ENCODE measurements at places on chromosomes 1 and 21.
A peak's percentile ranks its signal among the peaks of the same experiment; 100 is the strongest.

- peak; percentile 82 for DNase-seq
- no peak overlapping the region for H3K27ac ChIP-seq
- no peak overlapping the region for H3K4me3 ChIP-seq
- H3K36me3 ChIP-seq = no peaks in the 10 kb centered on the region
- H3K4me1 ChIP-seq = peaks cover 10% of the 10 kb centered on the region
Measured at GRCh38 chr1:87794788-87795614, 466.3 kb downstream of the LMO4 start.

GRCh38 chr1:93715529-93716126 lies 34.0 kb upstream of the BCAR3 start:
- no peak overlapping the region for H3K4me3 ChIP-seq
- no peak overlapping the region for H3K27ac ChIP-seq
- no peaks in the 10 kb centered on the region for H3K36me3 ChIP-seq
- H3K4me1 ChIP-seq = peaks cover 6% of the 10 kb centered on the region

- peaks cover 41% of the 10 kb centered on the region for H3K36me3 ChIP-seq
- DNase-seq = no peak
- H3K27me3 ChIP-seq = no peaks in the 10 kb centered on the region
- H3K27ac ChIP-seq = no peak overlapping the region
- H3K4me3 ChIP-seq = no peak overlapping the region
Measured at GRCh38 chr21:46114963-46115362, 17.1 kb downstream of the COL6A2 start.

- no peaks in the 10 kb centered on the region for H3K4me1 ChIP-seq
- H3K4me3 ChIP-seq = no peak overlapping the region
- peaks cover 1% of the 10 kb centered on the region for H3K36me3 ChIP-seq
- H3K27me3 ChIP-seq = no peaks in the 10 kb centered on the region
- no peak overlapping the region for H3K27ac ChIP-seq
- no peak for DNase-seq
Measured at GRCh38 chr1:33512226-33513011, 40.0 kb downstream of the ZSCAN20 start.

DNA sequence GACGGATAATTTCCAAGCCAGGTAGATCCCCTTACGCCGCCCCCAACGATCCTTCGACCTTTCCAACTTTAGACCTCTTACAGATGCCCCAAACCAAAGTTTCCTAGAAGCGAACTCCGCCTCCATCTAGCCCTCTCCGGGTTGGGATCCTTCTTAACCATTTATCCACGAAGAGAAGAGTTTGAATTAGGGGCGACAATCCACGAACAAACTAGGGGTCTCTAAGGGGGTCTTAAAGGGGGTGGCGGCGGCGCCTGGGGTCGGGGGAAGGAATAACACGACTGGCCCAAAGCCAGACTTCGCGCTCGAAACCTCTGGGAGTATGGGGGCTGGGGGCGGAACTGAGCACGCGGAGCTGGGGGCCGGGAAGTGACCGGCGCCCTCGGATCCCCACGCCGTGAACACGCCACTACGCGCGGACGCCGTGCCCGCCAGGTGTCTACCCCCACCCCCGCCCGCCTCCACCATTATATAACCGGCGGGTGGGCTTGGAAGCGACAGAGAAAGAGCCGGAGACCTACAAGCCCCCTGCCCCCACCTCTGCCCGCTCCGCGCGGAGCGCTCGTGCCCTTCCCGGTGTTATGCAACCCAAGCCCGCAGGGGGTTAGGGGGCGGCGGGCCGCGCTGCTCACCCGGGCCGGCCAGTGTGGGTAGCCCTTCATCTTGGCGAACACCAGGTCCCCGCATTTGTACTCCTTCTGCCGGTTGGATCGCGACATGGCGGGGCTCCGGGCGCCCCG lies 594 bp downstream of the HDGF start:
- H3K27me3 ChIP-seq = no peaks in the 10 kb centered on the region
- no peaks in the 10 kb centered on the region for H3K36me3 ChIP-seq
- peak overlapping the region; percentile 86 for H3K4me3 ChIP-seq
- H3K27ac ChIP-seq = peak overlapping the region; percentile 100

DNA sequence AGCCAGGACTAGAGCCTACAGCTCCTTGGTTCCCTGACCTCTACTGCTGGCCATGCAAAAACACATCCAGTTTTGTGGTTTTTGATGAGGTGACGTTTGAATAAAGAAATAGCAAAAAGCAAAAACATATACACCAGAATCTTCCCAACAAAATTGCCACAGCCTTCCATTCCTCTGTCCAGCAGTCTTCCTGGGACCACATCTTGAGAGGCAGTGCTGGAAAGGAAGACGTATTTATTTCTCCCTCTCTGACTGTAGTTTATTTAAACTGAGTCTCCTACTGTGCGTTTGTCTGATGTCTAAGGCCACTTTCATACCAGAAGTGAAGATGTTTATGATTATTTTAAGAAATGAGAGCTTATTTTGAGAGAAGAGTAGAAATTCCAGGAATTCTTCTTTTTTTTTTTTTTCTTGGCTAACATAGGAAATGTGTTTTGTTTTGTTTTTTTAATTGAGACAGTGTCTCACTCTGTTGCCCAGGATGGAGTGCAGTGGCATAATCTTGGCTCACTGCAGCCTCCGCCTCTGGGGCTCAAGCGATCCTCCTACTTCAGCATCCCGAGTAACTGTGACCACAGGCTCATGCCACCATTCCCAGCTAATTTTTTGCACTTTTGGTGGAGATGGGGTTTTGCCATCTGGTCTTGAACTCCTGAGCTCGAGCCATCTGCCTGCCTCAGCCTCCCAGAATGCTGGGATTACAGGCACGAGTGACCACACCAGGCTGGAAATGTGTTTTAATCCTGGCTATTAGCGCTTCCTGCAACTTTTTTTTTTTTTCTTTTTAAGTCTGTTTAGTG lies 118.5 kb downstream of the ITSN1 start:
- peak overlapping the region; percentile 52 for H3K4me3 ChIP-seq
- peak overlapping the region; percentile 97 for H3K27ac ChIP-seq
- H3K4me1 ChIP-seq = peaks cover 38% of the 10 kb centered on the region
- H3K36me3 ChIP-seq = peaks cover 1% of the 10 kb centered on the region
- H3K27me3 ChIP-seq = no peaks in the 10 kb centered on the region
- DNase-seq = peak; percentile 82

DNA sequence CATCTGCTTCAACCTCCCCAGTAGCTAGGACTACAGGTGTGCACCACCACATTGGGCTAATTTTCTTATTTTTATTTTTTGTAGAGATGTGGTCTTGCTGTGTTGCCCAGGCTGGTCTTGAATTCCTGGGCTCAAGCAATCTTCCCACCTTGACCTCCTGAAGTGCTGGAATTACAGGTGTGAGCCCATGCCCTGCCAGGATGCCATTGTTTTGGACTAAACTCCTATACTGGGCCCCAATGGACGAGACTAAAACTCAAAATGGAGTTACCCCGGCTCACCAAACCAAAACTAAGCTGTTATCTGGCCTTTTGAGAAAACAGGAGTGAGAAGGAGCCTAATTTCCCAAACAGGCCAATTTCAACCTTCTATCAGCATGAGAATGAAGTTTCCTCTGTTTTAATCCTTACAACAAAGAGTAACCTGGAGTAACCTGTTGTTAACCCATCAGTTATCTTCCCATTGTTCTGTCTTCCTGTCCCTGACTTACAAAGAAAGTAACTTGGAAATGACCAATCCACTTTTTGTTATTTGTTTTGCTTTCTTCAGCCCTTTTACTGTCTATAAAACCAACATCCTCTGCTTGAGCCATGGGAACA lies 29.6 kb downstream of the DMRTA2 start:
- no peaks in the 10 kb centered on the region for H3K27me3 ChIP-seq
- H3K4me3 ChIP-seq = no peak overlapping the region
- H3K4me1 ChIP-seq = no peaks in the 10 kb centered on the region
- H3K36me3 ChIP-seq = no peaks in the 10 kb centered on the region

GRCh38 chr1:31485166-31485565 lies 72.2 kb downstream of the SERINC2 start:
- H3K4me3 ChIP-seq = no peak overlapping the region
- H3K27me3 ChIP-seq = peaks cover 8% of the 10 kb centered on the region
- no peaks in the 10 kb centered on the region for H3K4me1 ChIP-seq
- no peaks in the 10 kb centered on the region for H3K36me3 ChIP-seq
- H3K27ac ChIP-seq = no peak overlapping the region

DNA sequence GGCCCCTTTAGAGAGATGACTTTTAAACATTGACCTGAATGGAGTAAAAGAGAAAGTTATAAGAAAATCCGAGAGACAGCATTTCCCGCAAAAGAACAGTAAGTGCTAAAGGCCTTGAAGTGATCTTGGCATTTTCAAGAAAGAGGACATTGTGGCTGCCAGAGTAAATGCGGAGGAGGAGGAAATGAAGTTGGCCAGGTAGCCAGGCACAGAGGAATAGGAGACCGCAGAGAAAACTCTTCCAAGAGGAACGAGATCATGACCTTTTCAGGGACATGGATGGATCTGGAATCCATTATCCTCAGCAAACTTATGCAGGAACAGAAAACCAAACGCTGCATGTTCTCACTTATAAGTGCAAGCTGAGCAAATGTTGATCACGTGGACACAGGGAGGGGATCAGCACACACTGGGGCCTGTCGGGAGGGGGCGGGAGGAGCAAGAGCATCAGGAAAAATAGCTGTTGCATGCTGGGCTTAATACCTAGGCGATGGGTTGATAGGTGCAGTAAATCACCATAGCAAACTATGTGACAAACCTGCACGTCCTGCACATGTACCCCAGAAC lies 49.7 kb downstream of the EEIG2 start:
- H3K27me3 ChIP-seq = no peaks in the 10 kb centered on the region
- H3K4me1 ChIP-seq = no peaks in the 10 kb centered on the region
- H3K36me3 ChIP-seq = no peaks in the 10 kb centered on the region
- no peak for DNase-seq
- H3K27ac ChIP-seq = no peak overlapping the region

GRCh38 chr1:61561666-61562065 lies 163.3 kb downstream of the TM2D1 start:
- no peak for DNase-seq
- no peaks in the 10 kb centered on the region for H3K36me3 ChIP-seq
- no peak overlapping the region for H3K27ac ChIP-seq
- no peaks in the 10 kb centered on the region for H3K4me1 ChIP-seq
- no peak overlapping the region for H3K4me3 ChIP-seq
- no peaks in the 10 kb centered on the region for H3K27me3 ChIP-seq

GRCh38 chr1:150366416-150367296 lies 2.7 kb downstream of the RPRD2 start:
- peak overlapping the region; percentile 89 for H3K27ac ChIP-seq
- peak overlapping the region; percentile 92 for H3K4me3 ChIP-seq
- no peaks in the 10 kb centered on the region for H3K4me1 ChIP-seq

- DNase-seq = no peak
- no peak overlapping the region for H3K27ac ChIP-seq
- no peaks in the 10 kb centered on the region for H3K36me3 ChIP-seq
- no peak overlapping the region for H3K4me3 ChIP-seq
- no peaks in the 10 kb centered on the region for H3K4me1 ChIP-seq
Measured at GRCh38 chr1:116941670-116942069, 32.0 kb downstream of the PTGFRN start.

DNA sequence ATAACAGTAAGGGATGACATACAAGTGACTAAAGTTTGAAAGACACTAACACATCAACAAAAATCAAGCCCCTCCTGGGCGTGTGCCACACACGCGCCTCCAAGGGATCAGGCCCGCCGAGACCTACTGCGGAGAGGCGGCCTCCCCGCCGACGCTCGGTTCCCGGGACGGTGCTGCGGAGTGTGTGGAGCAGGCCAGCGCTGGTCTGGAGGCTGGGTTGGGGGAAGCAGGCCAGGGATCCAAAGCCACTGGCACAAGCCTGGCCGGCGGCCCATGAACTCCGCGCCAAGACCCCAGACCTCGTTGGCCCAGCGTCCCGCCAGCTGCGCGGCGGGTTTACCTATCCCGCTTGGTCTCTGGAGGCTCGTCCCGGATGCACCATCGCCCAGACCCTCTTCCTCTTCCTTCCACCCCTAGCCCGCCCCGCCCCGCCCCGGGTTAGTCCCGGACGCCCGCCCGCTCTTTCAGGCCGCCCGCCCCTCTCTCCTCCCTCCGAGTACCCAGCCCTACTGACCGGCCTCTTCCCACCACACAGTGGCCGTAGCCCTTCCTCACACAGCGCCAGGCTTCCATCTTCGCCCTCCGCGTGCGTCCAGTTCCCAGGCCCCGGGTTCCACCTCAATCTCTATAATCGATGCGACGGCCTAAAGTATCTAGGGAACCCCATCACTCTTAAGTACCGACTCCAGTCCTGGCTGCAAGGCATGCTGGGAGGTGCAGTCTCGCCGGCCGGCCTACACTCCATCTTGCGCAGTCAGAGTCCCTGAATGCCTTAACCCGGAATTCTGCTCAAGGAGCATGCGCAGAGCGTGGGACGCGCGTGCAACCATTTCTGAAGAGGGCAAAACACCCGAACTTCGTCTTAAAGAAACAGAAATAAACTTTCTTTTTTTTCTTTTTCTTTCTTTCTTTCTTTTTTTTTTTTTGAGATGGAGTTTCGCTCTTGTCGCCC lies at the start of gene ANGEL2:
TSS of gene ANGEL2 (minus strand) at position 769 of the 952 bp plus-strand sequence. CDS start at position 573, 196 bp downstream.
- H3K36me3 ChIP-seq = peaks cover 3% of the 10 kb centered on the region
- no peaks in the 10 kb centered on the region for H3K27me3 ChIP-seq
- H3K4me1 ChIP-seq = no peaks in the 10 kb centered on the region

DNA sequence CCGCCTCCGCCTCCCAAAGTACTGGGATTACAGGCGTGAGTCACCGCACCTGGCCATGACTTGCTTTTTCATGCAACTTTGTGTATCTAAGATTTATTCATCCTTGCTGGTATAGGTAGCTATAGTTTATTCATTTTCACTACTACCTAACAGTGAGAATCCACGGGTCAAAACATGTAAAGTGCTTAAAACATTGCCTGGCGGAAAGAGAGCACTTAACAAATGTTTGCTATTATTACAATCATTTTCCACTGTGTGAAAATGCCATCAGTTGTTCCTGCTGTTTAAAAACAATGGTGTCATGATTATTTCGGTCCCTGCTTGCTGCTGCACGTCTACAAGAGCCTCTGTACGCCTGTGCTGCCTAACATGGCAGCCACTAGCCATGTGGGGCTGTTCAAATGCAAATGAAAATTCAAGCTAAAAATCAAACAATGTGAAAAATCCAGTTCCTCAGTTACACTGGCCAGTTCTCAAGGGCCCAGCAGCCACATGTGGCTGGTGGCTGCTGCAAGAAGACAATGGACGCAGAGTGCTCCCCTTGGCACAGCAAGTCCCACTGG lies 65.1 kb downstream of the CLSTN1 start:
- H3K36me3 ChIP-seq = no peaks in the 10 kb centered on the region
- H3K27me3 ChIP-seq = no peaks in the 10 kb centered on the region
- DNase-seq = no peak

DNA sequence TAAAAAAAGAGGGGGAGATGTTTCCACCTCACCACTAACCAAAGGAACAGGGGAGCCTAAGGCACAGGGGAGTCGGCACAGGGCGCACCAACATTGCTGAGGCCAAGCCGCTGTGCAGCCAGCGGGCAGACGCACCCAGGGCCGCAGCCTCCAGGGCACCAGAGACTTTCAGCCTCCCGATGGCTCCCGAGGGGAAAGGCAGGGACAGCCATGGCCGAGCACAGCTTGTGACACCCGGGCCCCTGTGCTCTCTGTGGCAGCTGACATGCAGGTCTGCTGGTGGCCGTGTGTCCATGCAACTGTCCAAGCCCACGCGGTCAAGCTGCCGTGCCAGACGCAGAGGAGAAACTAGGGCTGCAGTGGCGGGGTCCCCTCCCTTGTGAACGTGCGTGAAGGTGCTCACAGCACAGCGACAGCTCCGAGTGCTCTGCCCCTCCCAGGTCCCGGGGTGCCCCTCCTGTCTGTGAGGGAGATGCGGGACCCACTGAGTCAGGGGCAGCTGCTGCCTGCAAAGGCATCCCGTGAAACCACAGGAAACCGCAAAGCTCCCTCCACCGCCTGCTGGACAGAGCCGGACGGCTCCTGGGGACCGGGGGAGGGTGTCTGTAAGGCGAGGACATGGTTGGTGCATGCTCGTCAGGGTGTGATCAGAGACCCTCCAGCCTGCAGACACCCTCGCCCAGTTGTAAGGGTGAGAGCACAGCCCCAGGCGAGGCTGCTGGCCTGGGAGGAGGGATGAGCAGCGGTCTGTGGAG lies 2.5 kb downstream of the KRTAP10-11 start:
- no peaks in the 10 kb centered on the region for H3K27me3 ChIP-seq
- no peaks in the 10 kb centered on the region for H3K4me1 ChIP-seq
- H3K36me3 ChIP-seq = no peaks in the 10 kb centered on the region
- no peak overlapping the region for H3K27ac ChIP-seq
- H3K4me3 ChIP-seq = no peak overlapping the region
